ENCODE measurements at places on chromosomes 12 and 14.

DNA sequence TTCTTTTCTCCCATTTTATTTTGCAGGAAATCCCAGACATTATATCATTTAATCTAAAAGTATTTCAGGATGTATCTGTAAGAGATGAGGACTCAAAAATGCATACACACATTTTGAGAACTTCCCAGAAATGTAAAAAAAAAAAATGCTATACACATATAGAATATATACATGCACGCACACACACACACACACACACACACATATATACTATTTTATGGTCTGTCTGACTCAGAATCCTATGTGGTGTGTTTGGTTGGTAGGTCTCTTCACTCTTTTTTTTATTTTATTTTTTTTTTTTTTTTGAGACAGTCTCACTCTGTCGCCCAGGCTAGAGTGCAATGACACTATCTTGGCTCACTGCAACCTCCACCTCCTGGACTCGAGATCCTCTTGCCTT lies 65.5 kb downstream of the FBXO34 start:
- no peak for DNase-seq

- DNase-seq: no peak
Observed at GRCh38 chr12:75635606-75636444, 124.4 kb upstream of the KRR1 start.

- DNase-seq: no peak
Observed at GRCh38 chr12:60394665-60395064, 798.8 kb downstream of the SLC16A7 start.

DNA sequence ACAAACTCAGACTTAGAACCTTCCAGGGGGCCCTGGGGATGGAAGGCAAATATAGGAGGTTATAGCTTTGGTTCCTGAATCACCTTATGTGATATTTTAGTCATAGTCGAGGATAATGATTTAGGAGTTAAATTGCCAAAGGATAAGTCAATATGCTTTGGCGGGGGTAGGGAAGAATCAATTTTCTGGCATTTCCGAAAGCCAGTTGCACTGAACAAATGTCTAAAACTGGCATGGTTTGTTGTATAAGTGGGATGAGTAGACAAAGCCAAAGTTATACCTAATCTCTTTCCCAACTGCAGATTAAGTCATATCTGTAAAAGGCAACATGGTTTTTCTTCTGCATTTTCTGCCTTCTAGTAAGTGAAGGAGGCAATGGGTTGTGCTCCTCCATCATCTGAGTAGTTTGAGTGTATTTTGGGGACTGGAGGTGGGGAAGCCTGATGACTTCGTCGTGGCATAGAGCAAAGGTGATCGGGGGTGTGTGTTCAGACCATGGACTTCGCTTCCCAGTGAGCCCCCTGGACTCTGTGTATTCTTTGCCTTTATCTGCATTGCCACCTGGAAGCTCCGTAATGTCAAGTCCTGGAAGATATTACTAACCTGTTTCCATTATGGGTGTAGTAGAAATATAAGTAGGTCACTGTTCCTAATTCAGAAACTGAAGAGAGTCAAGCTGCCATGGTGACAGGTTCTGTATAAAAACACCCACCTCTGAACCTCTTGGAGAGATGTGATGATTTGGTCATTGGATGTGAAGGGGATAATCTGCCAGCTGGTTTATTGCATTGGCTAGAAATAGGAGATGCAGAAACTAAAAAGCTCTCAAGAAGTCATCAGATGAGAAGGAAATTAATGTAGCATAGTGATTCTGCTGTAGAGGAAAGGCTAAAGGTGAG lies 24.5 kb downstream of the PPFIBP1 start:
- DNase-seq: no peak

- DNase-seq: no peak
Observed at GRCh38 chr12:64946132-64946829, 121.8 kb downstream of the TBC1D30 start.

DNA sequence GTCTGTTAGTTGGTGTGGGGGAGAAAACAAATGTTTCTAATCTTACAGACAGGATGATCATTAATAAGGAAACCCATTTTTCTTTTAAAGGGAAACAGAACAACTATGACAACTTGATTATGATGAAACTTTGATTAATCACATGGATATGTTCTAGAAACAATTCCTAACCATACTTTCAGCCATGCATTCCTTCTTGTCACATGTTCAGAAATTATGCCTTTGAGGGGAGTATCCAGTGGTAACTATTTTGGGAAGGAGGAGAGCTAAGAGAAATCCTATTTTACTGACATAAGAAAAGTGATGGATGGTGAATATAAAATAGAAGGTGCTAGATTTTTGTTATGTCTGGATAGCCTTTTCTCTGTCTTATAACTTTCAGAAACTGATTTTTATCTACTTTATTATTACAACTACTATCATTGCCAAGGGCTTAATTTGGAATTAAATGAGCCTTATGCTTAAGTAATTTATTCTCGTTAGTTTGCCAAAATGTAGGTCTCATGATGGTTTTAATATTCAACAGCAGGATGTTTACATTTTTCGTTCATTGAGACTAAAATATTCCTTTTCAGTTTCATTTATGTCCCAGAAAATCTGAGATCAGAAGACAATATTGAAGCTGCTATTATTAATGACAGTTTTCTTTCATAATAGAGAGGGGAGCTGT lies 200.1 kb downstream of the TMTC2 start:
- no peak for DNase-seq

DNA sequence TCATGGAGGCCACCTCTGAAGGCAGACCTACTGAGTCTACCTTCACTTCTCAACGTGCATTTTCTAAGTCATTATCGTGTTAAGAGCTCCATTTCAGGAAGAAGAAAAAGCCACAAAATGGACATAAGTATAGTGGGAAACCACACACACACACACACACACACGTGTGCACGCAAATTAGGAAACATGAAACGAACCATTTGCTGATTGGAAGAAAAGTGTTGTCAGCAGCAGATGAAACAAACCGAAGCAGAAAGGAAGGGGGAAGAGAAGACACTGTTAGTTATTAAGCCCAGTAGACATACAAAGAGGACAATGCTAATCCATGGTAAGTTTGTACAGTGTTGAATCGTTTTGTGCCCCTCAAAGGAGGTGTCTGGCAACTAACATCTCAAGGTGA lies 9.9 kb upstream of the VPS33A start:
- no peak for DNase-seq

GRCh38 chr12:25725931-25726330 lies 172.8 kb upstream of the LMNTD1 start:
- DNase-seq: no peak

DNA sequence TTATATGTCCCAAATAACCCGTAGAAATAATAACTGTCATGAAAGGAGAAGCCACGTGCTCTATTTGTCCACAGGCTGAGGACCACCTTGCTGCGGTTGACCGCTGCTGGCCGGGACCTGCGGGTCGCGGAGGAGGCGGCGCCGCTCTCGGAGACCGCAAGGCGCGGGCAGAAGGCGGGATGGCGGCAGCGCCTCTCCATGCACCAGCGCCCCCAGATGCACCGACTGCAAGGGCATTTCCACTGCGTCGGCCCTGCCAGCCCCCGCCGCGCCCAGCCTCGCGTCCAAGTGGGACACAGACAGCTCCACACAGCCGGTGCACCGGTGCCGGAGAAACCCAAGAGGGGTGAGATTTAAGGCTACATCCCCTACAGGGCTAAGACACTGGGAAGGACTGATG lies 21.0 kb downstream of the RPGRIP1 start:
- DNase-seq: peak; percentile 27

GRCh38 chr14:22002860-22003284 lies 329.3 kb upstream of the OR4E1 start:
- DNase-seq: peak; percentile 49

- DNase-seq: no peak
Observed at GRCh38 chr12:84435682-84436081, 476.9 kb downstream of the SLC6A15 start.

DNA sequence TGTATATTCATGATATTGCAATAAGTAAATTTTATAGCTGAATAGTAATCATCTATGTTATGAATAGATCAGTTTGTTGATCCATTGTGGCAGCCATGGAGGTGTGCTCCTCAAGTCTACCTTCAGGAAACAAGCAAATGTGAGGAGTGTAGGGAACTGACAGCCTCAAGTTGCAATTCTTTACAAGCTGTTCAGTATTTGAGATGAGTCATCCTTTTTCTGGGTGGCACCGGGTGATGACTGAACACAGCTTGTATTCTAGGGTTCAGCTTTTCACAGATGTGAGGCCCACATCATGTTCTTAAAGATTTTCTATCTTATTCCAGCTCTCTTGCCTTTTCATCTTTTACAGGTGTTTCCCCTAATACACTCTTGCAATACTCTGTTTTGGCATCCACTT lies 452.4 kb downstream of the KCNH5 start:
- no peak for DNase-seq

GRCh38 chr12:94277426-94278000 lies 129.1 kb downstream of the PLXNC1 start:
- no peak for DNase-seq

- DNase-seq: no peak
Observed at GRCh38 chr12:82688596-82688995, 1.9 kb downstream of the TMTC2 start.

DNA sequence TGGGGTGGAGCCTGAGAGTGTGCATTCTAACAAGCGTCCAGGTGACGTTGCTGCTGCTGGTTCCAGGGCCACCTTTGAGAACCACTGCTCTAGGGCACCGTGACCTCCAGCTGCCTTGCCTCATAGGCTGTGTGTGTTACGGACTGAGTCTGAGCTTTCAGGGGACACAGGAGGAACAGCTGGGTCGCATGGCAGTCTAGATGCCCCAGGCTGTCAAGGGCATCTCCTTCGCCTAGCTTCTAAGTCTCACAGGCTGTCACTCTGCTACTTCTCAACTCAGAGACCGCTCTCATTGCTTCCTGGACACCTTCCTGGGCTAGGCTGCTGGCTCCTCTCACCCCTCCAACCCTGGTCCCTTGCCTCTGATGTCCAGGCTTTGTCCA lies 965 bp downstream of the KRT73 start:
- no peak for DNase-seq

GRCh38 chr12:58313091-58313855 lies 371.9 kb downstream of the ATP23 start:
- no peak for DNase-seq

DNA sequence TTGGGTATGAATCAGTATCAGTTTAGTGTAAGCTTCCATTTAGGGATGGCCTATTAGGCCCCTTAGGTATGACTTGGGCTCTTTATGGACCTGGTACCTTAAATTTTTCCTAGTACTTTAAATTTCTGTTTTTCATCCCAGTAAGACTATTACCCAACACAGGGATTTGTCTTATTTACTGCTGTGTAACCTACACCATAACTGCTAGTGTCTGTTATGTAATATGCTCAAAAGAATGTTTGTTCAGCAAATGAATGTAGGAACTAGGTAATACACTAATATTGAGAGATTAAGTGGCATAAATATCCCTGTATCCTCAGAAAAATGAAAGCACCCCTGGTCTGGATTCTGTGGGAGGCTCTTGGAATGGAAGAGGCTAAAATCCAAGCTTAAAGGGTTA lies 63.7 kb upstream of the YARS2 start:
- no peak for DNase-seq

GRCh38 chr12:79512068-79512467 lies 178.7 kb downstream of the PAWR start:
- DNase-seq: no peak

- DNase-seq: no peak
Observed at GRCh38 chr12:22802883-22803630, 178.1 kb downstream of the ETNK1 start.

DNA sequence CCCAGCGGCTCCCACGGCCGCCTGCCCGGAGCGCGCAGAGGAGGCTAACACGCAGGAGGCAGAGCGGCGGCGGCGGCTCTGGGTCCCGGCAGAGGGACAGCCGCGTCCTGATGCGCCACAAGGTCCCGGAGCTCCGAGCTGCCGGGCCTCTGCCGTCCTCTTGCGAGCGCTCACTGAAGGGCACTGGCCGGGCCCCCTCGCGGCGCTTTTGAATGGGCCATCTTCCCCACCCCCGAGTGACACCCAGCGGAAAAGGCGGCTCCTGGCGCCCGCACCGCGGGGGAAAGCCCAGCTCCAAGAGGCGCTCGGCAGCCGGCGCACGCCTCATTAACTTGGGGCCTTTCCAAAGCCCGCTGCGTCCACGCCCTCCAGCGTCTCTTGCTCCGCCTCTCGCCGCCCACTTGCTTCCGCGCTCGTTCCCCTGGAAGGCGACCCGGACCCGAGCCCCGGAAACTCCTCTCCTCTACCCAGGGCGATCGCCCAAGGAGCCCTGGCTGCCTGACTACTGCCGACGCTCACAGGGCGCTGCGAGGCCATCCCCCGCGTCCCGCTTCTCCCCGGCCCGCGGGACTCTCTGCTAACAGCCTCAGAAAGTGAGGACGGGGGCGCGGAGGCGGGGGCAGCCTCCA lies at the start of gene PHLDA1:
Gene PHLDA1, minus strand, starts transcription at position 363 of the 629 bp plus-strand sequence.
- DNase-seq: peak; percentile 95

- no peak for DNase-seq
Observed at GRCh38 chr12:113804961-113805600, 161.0 kb downstream of the RBM19 start.

DNA sequence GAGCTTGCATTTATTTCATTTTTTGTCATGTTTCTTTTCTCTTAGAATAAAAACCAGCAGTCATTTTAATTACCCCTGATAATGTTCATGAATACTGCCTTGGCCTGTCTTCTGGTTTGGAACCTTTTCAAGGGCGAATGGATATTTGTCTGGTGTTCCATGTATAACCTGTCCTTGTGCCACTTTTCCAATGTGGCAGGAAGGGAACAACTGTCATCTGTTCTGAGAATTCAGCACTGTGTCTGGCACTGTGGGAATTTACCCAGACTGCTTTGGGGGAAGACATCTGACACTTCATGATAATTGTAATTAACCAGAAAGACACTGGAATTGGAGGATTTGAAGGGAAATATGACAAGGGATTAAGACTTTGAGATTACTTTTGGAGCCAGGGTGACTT lies 352.8 kb downstream of the APAF1 start:
- no peak for DNase-seq

GRCh38 chr12:57522887-57523705 lies 472 bp downstream of the MBD6 start:
- DNase-seq: no peak

GRCh38 chr14:39090548-39091111 lies 12.4 kb downstream of the SEC23A start:
- no peak for DNase-seq

GRCh38 chr14:36176524-36176923 lies at the start of gene PTCSC3:
Gene PTCSC3, minus strand, starts transcription at chr14:36176722.
- no peak for DNase-seq

GRCh38 chr14:60247994-60248696 lies 876 bp upstream of the PPM1A start:
- DNase-seq: peak; percentile 92

DNA sequence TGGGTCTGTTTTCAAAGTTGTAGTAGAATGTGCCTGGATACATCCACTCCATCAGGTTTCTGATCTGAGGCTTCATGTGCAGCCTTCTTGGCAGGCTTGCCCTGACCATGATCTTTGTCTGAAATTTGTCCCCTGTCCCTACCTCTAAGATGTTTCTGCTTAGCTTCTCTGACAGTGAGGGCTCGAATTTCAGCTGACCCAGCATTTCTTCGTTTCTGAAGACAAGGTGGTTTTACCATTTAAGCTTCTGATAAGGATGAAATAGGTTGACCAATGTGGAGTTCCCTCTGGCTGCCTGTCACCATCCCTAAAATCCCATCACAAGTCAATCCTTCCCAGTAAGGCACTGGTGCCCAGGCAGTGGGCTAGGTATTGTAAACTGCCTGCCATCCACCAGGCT lies 57.0 kb downstream of the CMKLR1 start:
- DNase-seq: no peak

- DNase-seq: no peak
Observed at GRCh38 chr12:10388624-10389413, 1.0 kb downstream of the KLRK1 start.
